Islet precursor cell (in vitro differentiated cells): ENCODE measurements at places on chromosomes 13 and 19.
A peak's percentile ranks its signal among the peaks of the same experiment; 100 is the strongest.

DNA sequence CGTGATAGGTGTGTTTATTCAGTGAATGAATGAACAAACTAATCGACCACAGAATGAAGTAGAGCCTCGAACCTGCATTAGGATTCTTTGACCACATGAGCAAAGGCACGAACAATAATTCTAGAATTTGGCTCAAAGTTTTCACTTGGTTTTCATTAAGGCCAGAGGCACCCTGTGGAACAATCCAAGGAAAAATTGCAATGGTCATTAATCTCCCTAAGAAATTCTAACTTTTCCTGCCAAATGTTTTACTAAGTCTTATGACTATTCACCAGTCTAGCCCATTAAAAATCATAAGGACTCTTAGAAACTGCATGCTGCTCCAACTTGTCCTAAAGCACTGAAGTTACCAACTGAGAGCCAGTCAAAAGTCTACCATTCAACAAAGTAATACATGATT is 271.7 kb downstream of the EFNB2 start:
- DNase-seq = no peak

DNA sequence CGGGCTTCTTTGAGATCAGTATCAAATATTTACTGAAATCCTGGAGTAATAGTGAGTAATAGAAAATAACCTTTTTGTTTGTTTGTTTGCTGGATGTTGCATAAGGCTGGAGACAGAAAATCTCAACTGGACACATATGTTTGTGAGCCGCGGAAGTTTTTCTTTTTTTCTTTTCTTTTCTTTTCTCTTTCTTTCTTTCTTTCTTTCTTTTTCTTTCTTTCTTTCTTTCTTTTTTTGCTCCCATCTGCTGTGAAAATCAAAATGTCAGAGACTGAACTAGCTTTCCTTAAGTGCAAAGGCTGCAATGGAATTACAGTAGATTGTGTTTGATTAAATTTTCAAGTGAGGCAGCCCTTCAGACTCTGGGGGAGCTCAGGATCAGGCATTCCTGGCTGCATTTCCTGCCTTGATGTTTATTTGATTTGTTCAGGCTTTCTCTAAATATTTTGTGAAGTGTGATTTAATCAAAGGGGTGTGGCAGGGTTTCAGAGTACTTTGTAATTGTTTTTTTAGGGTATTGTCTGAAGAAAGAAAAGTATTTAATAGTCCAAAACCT is 319 bp downstream of the FRY start:
- no peak for DNase-seq

DNA sequence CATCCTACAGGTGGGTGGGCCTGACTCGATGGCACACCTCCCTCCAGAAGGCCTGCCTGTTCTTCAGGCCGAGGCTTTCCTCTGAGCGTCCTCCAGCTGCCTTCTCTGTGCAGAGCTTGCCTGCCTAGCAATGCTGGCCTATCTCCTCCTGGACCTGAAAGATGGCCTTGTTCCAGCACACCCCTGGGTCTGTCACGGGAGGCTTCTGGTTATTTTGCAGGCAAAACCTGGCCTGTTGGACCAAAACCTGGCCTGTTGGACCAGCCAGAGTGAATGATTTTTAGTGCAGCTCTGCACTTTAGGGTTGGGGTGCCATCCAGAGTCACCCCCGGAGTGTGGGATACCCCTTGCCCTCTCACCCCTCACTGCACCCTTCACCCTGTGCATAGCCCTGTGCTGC is 128.4 kb downstream of the KATNAL1 start:
- DNase-seq = no peak

GRCh38 chr19:19820774-19821320 is 703 bp downstream of the ZNF506 start:
- DNase-seq = no peak

- peak; percentile 95 for DNase-seq
These were observed 19.3 kb downstream of the GNA15 start for GRCh38 chr19:3154957-3155736.

- DNase-seq = peak; percentile 74
These were observed at the start of gene PTGIR for GRCh38 chr19:46624958-46625661. PTGIR (minus strand) TSS chr19:46625089; CDS start chr19:46624225, 864 bp downstream.

DNA sequence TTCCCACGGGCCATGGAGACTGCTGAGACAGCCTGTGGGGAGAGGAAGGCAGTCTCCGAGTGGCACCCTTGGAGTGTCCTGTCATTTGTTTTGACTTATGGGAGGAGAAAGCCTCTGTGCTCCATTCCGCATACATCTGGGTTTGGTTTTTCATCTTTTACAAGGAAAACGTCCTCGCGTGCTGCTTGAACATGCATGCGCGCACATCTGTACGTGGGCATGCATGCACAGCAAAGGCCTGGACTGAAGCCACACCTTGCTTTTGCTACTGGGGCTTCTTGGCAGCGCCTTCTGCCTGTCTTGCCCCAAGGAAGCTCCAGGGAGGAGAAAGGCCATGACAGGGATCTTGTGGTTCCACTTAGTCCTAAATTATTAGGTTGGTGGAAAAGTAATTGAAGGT is 44.0 kb downstream of the SUGP2 start:
- DNase-seq = no peak

DNA sequence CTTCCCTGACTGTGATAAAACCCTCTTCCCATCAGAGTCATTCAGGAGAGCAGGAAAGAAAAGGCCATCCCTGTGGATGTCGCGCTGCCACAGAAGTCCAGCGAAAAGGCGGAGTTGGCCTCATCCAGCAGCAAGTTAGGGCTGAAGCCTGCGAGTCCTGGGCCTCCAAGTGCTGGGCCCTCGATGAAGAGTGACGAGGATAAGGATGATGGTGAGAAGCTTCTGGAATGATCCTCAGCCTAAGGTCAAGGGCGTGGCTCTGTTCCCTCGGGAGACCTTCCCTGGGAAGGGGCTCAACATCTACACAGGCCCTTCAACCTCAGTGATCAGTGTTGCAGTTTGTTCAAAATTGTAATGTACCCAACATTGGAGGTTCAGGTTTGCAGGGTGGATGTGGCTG is 22.3 kb downstream of the TEX29 start:
- DNase-seq = peak; percentile 34

DNA sequence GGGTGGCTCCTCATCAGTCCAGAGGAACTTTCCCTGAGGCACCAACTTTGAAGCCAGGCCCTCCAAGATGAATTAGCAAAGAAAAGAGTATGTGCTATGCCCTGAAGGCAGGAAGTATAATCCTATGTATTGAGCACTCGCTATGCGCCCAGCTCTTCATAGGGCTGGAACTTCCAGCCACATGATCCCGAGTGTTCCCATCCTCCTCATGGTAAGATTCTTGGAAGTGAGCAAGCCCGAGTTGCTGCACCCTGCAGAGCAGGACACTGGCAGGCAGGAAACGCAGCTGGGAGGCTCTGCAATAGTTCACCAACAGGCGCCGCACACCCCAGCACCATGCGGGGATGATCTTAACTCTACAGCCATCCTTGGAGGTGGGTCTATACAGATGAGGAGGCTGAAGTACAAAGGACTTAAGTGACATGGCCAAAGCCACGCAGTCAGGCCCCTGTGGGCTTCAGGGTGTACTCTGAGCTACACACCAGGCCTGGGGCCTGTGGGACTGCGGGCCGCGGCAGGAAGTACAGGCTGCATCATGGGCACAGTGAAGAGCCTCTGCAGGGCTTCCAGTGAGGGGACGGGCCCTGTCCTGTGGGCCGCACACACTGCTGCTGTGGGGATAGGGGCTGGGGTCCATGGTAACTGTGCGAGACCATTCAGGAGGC is 25.1 kb downstream of the C19orf47 start:
- DNase-seq = no peak

DNA sequence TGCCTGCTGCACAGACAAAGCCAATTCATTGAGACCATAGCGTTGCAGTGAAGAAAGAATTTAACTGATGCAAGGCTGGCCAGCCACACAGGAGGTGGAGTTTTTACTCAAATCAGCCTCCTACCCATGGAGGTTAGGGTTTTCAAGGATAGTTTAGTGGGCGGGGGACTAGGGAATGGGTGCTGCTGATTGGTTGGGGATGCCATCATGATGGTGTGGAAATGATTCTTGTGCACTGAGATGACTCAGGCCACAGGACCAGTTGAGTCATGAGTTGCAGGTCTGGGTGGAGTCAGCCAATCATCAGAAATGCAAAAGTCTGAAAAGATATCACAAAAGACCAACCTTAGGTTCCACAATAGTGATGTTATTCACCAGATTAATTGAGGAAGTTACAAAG is 359.6 kb downstream of the FOXO1 start:
- DNase-seq = no peak

GRCh38 chr13:30762643-30763042 is 27.3 kb downstream of the ALOX5AP start:
- no peak for DNase-seq

DNA sequence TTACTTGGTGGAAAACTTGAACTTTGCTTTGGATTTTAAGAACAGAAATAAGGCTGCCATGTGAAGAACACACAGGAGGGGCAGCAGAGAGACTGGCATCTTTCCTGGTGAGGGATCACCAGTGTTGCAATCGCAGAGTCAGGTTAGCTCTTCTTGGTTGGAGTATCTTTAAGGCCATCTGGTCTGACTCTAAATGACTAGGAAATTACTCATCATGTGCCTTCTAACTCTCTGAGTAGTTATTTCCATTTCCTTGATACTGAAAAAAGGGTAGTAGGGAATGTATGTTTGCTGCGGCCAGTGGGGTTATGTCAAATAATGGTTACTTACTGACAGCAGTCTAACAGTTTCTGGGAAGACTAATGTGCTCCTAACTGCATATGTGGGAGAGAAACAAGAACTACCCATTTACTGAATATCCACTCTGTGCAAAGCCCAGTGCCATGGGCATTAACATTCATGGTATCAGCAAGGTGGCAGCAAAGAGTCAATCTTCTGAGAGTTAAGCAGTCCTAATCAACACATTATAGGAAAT is 122.1 kb downstream of the COG6 start:
- no peak for DNase-seq

GRCh38 chr13:72384879-72385278 is 342.6 kb downstream of the MZT1 start:
- no peak for DNase-seq

GRCh38 chr19:49985871-49986270 is 24.9 kb upstream of the SIGLEC11 start:
- DNase-seq = no peak

GRCh38 chr19:49590971-49591730 is at the start of gene PRR12:
PRR12 (plus strand) TSS chr19:49591182; CDS start chr19:49591655, 473 bp downstream.
- peak; percentile 88 for DNase-seq

DNA sequence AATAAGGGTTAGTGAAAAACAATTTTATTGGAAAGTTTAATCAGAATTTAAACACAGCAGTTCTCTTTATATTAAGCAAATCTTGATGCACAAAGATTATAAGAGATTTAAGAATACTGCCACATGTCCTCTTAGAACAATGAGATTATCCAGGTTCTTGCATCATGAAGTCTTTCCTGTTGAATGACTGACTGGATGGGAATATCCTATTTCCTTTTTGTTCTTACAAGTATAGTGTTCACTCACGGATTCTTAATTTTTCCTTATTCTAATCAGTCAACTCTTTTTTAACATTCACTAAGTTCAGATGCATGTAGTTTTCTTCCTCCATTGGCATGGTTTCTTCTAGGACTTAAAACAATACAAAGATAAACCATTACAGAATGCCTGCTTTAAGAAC is 10.1 kb downstream of the URI1 start:
- DNase-seq = no peak

- DNase-seq = no peak
These were observed 14.9 kb upstream of the IL4I1 start for GRCh38 chr19:49911381-49912145.

- no peak for DNase-seq
These were observed 1623.5 kb downstream of the PCDH9 start for GRCh38 chr13:65606622-65607021.

DNA sequence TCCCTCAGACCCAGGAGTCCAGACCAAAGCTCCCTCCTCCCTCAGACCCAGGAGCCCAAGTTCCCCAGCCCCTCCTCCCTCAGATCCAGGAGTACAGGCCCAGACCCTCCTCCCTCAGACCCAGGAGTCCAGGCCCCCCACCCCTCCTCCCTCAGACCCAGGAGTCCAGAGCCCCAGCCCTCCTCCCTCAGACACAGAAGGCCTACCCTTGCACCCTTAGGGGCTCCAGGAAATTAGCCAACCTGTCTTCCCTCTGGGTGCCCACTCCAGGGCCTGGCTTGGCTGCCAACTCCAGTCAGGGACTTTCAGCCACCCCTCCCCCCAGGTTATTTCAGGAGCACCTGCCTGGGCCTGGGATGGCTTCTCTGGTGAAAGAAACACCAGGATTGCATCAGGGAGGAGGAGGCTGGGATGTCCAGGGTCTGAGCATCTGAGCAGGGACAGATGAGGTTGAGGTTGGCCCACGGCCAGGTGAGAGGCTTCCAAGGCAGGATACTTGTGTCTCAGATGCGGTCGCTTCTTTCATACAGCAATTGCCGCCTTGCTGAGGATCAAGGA is at the start of gene FGF21:
TSS of gene FGF21 (plus strand) at position 441 of the 558 bp plus-strand sequence. CDS start 713 bp downstream, outside the sequence.
- DNase-seq = no peak

GRCh38 chr13:67278235-67278634 is 48.1 kb upstream of the PCDH9 start:
- no peak for DNase-seq

- no peak for DNase-seq
These were observed at the start of gene TLE5 for GRCh38 chr19:3062165-3063105. TLE5 (minus strand) TSS chr19:3062495; CDS start chr19:3062200, 295 bp downstream.

GRCh38 chr13:28357247-28357825 is 137.6 kb downstream of the FLT1 start:
- no peak for DNase-seq

DNA sequence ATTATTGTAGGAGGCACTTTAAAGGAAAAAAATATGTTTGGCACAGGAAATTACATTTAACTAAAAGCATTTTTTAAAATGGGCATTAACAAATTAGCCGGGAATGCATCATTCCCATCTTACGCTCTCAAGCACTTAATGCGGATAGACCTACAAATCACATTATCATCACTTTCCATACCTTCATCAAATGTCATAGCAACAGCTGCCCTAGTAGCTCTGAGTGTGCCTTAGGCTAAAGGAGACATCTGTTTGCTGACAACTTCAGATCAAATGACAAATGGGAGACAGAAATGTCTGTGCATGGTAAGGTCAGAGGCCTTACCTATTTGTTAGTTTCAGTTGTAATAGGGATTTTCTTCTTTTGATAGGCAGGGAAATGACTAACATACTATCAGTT is 773.2 kb upstream of the SLC10A2 start:
- no peak for DNase-seq

DNA sequence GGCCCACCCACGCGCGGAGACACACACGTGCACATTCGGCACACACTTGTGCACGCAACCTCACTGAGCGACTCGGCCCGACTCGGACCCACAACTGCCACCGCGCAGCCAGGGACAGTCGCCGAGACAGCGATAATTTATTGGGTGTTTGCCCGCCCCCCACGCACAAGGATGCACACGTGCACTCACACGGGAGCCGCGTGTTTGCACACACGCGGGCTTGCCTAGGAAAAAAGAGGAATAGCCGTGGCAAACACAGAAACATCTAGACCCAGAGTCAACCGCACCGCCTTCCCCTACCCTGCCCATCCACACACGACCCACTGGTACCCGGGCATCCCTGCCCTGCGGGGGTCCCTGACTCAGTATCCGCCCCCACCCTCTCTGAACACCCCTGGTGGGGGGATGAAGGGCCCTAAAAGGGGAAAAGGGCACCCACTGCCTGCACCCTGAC is 1.1 kb upstream of the SSBP4 start:
- DNase-seq = no peak

- no peak for DNase-seq
These were observed 167.6 kb downstream of the B3GLCT start for GRCh38 chr13:31367410-31367809.
